ENCODE measurements at places on chromosomes 5 and 9.

GRCh38 chr5:149297340-149298025, 25.8 kb downstream of the AFAP1L1 start:
- no peak for DNase-seq

DNA sequence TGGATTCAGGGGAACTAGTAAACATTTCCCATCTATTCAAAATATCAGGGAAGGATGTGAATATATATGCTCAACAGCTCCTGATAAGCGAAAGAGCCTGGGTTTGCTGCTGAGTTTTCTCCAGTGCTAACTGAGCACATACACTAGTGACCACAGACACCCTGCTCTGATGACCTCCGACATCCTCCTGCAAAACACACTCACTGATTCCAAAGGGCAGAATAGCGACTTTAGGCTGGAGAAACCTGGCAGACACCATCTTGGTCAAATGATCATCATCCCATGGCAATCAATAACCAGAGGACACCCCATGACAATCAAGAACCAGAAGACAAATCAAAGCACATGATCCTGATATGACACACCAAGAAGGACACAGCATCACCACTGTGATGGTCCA, 9.2 kb upstream of the GADD45G start:
- DNase-seq = no peak

DNA sequence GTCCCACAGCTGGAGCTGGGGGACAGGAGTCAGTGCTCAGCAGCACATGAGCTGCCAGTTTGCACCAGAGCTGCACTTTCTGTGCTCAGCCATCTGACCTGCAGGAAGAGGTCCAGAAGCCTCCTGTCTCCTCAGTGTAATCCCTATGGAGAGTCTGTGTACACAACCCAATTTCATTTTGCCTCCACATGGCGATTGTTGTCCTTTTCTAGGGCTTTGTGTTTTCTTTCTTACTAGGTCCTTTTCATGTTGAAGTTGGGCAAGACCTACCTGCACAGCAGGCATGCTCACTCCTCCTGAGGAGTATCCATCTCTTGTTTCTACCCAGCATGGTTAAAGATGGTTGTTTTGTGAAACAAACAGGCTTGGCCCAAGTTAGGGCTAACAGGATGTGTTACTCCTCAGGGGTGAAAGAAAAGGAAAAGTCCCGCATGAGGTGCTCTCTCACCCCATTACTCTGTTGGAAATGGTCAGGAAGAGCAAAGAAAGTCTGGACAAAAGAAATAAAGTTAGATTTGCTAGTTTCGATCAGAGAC, 273.0 kb downstream of the TMEM167A start:
- DNase-seq = no peak

DNA sequence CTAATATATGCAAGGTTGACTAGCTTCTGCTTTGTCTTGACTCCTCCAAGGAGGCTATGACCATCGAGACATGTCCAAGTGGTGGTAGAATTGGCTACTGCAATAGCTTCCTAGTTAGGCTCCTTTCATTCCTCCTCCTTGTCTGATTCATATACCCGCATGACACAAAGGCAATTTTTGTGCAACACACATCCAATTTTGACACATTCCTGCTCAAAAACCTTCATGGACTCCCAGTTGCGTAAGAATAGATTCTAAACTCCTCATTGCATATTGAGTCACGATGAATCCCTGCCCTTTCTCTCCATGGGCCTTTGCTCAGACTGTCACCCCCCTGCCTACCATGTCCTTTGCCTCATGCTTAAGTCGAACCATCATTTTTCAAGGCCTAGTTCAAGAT, 344.5 kb downstream of the ACTL7B start:
- DNase-seq = no peak

- DNase-seq = no peak
Observed at GRCh38 chr9:28134446-28134976, 561.2 kb upstream of the C9orf72 start.

DNA sequence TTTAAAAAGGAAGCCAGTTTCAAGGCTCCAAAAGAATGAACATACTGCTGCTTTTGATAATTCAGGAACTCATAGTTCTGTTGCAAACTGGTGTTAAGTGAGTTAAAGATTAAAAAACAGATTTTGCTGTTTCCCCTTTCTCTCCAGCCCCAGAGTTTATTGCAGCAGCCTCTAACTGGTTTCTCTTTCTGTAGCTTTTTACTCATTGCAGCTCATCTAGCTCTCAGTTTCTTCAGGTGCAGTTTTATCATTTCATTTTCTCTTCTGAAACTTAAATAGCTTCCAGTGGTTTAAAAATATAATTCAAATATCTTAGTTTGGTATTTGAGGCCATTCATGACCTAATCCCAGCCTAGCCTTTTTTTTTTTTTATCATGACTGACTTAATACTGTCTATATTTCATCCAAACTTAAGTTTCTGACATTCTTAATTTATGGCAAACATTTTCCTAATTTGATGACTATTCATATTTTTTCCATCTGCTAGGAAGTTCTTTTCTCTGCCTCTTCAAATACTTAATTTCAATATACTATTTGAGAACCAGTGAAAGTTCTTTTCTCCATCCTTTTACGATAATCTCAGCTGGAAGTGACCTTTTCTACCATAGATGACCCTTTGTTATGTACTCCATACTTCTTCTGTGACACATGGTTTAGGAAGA, 252.7 kb upstream of the GRIA1 start:
- no peak for DNase-seq

GRCh38 chr5:68662804-68663307, 431.0 kb upstream of the SLC30A5 start:
- DNase-seq = no peak

- no peak for DNase-seq
Observed at GRCh38 chr9:15349892-15350761, 43.1 kb upstream of the TTC39B start.

- DNase-seq = no peak
Observed at GRCh38 chr5:4384649-4385048, 755.5 kb upstream of the ADAMTS16 start.

- DNase-seq = no peak
Observed at GRCh38 chr5:137191179-137191578, 307.9 kb downstream of the SPOCK1 start.

DNA sequence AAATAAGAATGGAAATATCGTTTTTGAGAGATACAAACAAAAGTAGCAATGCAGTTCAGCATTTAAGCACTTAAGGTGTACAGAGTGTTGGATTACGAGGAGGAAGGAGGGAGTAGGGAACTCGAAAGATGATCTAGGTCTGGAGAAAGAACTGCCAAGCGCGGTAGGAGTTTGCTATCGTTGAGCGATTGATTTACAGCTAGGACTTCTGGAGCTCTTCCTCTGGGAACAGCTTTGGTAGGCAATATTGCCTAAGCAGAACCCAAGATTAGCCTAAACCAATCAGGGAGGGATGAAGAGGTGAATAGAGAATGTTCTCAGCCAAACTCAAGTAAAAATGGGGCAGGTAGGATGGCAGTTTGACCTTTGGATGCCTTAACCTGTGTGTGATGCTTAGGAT, 965 bp downstream of the CLTA start:
- no peak for DNase-seq

DNA sequence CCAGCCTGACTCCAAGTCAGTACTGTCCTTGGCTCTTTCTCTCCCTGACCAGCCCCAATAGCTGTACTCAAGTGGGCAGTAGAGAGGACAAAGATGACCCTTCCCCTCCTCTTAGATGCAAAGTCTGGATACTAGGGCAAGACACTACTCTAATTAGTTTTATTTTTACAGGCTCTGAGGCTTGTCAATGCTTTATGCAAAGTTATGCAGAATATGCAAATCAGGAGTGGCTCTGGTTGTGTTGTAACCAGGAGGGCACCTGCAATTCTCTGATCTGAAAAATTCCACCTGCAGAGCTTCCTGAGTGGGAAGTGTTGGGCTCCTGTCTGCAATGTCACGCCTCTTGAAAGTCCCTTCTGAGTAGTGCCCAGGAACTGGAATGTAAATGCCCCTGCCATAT, 201.5 kb downstream of the RGS3 start:
- DNase-seq = no peak

GRCh38 chr5:141828162-141828561, 50.0 kb downstream of the PCDH1 start:
- DNase-seq = no peak

GRCh38 chr5:146813346-146814157, 65.0 kb downstream of the PPP2R2B start:
- DNase-seq = no peak

DNA sequence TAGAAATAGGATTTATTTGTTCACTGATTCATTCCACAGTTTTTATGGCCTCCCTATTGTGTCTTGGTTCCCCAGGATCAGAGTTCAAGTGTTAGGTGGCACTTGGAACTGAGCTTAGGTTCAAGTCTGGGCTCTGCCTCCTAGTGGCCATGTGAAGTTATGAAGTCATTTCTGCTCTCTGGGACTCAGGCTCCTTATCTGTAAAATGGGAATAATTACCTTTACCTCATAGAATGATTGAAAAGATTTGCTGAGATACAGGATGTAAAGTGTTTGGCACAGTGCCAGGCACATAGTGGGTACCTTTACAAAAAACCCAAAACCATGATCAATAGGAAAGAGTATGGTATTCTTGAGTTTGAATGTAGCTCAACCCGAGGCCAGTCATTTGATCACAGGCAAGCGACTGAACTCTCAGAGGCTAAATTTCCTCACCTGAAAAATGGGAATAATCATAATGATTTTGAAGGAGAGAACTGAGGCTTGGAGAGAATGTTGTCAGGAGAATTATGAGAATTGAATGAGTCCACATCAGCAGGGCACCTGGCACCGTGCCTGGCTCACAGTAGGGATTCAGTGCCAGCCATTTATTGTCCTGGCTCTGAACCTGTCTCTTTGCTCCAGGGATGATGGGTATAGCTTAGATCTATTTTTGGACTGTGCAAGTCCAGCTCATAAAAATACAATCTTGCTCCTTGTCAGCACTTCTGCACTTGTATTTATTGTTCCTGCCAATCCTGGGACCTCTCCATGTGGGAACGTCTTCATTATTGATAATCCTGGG, 10.8 kb downstream of the NSG2 start:
- DNase-seq = no peak

GRCh38 chr5:33490071-33490665, 49.4 kb downstream of the TARS1 start:
- DNase-seq = no peak

DNA sequence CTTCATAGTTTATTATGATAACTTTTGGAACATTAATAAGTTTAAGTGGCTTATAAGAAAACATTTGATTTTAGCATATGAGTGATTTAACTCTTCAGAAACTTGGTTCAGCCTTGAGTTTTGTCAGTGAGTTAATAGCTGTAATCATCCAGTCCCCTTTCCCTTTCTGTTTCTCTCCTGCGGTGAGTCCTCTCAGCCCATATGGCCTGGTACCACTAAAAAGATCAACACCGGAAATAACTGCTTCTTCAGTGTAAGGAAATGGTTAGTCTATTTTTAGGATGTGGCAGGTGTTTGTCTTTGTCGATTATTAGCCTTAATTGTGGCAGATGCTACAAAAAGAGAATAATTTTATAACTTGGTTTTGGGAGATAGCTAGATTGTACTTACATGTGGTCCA, 120.2 kb upstream of the GRHPR start:
- DNase-seq = no peak

- DNase-seq = no peak
Observed at GRCh38 chr9:127175319-127175715, 52.9 kb upstream of the ANGPTL2 start.

GRCh38 chr9:37692622-37693221, 42.0 kb downstream of the FRMPD1 start:
- no peak for DNase-seq

DNA sequence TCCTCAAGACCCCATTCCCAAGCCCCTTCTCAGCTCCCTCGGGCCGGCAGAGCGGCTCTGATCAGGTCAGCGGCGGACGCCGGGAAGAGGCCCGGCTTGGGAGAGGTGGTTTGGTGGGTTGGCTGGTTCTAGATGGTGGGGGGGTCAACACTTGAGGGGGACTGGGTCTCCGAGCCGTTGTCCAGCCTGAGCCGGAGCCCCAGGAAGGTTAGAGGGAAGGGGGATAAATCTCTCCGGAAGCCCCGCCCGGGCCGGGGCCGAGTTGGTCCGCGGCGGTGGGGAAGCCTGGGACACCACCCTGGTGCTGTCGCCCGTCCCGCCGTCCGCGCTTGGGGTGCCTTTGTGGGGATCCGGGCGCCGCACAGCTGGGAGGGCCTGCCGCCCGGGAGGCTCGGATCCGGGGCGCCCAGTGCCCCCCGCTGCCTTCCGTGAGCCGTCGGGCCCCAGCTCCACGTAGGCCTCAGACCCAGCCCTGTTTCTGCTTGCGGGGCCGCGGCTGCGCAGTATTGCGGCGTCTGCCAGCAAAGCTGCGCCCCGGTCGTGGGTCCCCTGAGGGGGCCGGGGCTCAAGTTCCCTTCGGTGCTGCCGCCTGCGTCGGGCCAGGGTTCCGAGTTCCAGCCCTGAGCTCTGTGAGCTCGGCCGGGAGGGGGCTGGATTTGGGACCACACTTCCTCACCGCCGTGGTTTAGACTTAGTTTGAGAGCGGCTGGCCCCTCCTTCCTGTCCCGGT, 542 bp upstream of the TRIM52 start:
- DNase-seq = no peak

DNA sequence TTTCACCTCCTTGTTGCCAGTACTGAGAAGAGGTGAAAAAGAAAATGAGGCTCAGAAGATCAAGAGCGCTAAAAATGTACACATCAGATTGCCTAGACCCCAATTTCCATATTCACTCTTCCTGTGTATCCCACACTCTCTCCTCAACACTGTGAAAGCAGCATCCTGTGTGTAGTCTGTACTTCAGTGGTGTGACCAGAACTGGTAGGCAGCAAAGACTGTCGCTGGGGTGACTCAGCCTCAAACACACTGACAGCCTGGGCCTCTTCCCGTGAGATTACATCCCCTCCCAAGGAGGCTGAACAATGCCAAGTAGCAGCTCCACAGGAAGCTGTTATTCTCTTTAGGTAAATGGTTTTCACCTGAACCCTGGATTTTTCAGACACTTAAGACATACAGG, 135.5 kb downstream of the CCDC192 start:
- DNase-seq = no peak

DNA sequence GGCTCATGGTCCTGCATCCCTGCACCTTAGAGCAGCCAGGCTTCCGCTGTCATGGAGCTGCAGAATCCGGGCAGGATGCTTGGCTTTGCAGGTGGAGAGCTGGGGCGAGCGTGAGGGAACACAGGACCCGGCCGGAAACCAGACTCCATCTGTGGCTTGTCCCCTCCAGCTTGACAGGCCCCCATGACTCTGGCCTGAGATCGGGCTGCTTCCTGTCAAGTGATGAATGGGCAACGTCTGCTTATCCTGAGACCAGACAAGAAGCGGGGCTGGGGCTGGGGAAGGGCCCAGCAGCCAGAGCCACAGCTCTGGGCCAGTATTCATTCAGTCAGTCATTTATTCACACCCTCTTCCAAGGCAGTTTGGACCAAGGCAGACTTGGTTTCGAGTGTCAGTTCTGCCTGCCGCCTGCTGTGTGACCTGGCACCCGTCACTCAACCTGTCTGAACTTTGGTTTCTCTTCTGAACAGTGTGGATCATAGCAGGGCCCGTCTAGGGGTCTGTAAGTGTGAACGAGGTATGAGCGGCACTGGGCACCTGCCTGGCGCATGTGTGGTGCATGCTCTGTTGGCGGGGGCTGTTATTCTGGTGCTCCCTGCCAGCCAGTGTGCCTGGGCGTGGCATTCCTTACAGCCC, 37.5 kb downstream of the NEK6 start:
- peak; percentile 74 for DNase-seq
